GM12892 (cell line): ENCODE measurements at places on chromosomes 3 and 15.

GRCh38 chr3:13188181-13188779 lies 115.1 kb upstream of the IQSEC1 start:
- no peak for DNase-seq

DNA sequence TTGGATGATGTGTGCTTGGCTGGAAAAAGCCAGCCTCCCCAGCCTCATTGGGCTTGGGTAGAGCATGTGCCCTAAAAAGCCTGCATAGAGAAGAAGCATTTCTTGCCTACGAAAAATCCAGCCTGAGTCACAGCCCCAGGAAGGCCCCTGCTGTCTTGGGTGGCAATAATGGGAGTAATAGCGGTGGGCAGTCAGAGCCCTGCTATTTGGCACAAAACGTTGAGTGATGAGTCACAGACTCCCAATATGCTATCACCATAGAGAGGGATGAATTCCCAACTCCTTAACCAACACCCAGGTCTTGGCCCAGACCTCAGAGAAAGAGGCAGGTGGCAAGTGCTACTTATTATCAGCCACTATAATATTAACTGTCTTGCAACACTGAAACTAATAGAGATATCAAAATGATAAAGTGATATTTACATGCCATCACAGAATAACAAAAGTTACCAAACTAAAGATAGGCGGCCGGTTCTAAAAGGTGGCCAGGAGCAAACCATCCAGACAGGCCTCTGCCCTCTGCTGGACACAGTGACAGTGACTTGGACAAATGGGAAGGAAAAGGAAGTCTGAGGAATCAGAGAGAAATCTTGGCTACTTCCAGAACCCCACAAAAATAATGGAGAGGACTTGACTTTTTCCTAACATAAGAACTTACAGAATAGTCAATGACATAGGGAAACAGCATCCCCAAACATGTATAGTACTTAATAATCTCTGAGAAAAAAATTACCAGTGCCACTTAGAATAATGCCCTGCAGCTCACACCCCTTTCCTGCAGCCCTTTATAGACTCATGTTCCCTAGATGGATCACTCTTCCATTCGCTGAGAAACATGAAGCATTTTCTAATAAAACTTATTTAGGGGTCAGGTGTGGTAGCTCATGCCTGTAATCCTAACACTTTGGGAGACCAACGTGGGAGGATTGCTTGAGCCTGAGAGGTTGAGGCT lies 51.9 kb upstream of the MUC13 start:
- no peak for DNase-seq

DNA sequence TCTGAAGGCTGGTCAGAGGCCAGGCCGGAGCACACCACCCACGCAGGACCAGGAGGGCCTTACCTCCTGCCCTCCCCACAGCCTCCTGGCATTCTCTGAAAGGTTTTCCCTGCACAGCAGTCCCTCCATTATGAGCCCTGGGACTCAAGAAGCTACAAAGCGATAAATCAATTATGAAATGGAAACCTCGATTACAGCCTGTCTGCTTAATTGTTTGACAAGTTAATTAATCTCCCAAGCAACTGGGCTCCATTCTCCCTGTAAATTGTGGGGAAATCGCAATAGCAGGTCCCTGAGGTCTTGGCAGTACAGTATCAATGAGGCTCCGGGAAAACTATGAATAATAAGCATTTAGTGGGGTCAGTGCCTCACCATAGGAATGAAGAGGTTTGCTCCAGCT lies 683.5 kb downstream of the NTRK3 start:
- no peak for DNase-seq

GRCh38 chr3:119418641-119419040 lies 44.8 kb downstream of the TMEM39A start:
- DNase-seq, result no peak

DNA sequence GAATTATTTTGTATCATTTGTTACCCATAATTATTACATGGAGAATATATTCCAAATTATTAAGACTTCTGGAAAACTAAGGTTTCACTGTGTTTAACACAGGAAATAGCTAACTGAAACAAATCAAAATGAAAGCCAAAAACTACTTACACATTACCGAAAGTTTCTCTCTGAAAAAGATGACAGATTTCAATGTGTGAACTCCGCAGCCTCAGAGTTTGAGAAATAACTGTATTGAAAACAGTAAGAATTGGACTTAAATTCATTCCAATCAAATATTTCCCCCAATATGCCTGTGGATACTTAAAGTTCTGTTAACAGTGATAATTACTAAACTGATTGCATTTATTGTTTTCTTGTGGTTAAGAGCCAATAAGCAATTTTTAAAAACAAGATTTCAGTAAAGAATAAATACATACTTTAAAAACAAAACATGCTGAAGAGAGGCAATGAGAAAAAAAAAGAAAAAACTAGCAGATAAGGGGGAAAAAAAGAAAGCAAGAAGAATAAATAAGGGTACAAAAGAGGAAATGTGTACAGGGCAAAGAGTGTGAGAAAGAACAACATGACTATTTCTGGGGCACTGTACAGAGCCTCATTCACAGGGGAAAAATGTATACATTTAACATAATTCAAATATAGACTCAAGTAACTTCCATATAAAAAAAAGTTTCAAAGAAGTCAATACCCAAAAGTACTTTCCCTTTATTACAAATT lies 30.7 kb downstream of the DENND4A start:
- no peak for DNase-seq

DNA sequence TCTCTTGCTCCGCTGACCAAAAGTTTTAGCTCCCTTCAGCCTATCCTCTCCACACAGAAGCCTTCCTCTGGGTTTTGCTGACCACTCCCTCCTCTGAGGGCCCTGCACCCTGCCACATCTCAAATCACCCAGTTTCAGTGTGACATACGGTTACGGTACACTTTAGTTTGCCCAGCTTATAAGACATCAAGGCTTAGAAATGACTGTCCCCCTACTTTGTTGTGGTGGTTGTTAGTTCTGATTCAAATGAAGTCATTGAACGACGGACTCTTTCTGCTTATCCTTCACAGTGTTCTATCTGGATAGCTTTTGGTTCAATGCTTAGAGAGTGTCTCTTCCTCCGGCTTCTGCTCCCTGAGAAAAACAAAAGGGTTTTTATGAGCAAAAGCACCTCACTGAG lies 68.0 kb upstream of the NDUFB4 start:
- DNase-seq, result no peak

DNA sequence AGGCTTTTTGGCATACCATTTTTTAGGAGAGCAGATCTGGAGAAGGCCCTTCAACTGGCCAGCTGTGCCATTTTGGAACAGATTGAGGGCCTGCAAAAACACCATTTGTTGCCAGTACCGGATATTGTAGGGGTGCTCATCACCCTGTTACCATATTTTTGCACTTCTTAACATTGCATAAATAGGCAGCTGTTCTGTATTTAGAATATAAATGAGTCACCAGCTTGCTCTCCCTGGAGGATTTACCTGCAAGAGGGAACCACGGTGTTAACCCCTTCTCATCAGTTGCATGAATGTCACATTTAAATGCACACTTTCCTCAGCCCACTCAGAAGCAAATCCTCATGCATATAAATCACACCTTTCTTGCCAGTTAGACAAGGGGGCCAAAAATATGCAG lies 435.6 kb downstream of the ROBO2 start:
- no peak for DNase-seq

DNA sequence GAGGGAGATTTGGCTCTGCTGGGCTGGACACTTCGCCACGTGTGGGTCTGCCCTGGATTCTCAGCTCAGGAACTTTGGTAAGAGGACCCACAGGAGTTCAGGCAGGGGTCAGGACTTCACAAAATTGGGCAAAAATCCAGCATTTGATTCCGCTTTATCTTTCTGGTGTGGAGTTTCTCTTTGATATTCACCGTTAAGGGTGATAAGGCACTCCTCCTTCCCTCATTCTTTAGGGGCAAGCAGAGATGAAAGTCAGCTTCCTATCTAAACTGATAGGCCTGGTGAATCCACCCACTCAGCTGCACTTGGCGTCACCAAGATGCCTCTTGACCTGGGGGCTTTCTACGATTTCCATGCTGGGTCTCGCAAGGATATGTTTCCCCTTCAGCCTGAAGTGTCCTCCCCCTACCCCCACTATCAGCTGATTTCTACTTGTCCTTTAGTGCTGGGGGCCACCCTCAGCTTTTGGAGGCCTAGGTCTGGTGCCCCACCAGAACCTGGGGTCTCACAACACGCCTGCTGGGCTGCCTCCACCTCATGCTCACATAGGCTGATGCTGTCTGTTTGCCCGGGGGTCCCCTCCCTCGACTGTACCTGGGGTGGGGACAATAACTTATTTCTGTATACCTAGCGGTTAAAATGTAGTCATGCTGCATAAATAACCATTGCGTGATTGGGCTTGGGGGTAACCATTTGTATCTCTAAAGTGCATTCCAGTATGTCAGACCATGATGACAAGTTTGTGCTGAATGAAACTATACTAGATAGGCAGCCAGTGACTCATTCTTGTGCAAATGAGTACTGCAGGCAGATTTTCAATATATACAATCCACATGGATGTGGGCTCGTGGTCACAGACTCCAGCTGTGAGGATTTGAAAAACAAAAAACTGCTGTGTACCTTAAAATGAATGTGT lies 248.3 kb downstream of the ADAMTS17 start:
- no peak for DNase-seq

GRCh38 chr3:195251336-195252065 lies 19.5 kb downstream of the XXYLT1 start:
- no peak for DNase-seq

DNA sequence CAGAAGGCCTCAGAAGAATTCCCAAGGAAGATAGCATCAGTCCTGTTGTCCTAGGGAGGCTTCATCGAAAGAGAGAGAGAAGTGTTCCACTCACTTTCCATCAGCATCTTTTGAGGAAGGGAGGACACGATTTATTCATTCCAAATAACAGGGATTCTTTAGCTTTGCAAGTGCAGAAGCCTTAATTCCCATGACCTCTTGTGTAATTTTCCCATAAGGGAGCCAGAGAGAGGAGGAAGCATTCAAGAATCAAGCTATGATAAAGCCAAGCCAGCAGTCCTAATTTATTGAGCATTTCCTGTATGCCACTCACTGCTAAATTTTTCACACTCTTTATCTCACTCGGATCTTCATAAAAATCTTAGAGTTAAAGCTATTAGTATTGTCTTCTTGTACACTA lies 169.7 kb upstream of the MITF start:
- DNase-seq, result no peak

GRCh38 chr3:101117465-101117864 lies 124.2 kb upstream of the ABI3BP start:
- no peak for DNase-seq

- no peak for DNase-seq
Measured at GRCh38 chr3:146375219-146375618, 94.1 kb downstream of the PLSCR2 start.

DNA sequence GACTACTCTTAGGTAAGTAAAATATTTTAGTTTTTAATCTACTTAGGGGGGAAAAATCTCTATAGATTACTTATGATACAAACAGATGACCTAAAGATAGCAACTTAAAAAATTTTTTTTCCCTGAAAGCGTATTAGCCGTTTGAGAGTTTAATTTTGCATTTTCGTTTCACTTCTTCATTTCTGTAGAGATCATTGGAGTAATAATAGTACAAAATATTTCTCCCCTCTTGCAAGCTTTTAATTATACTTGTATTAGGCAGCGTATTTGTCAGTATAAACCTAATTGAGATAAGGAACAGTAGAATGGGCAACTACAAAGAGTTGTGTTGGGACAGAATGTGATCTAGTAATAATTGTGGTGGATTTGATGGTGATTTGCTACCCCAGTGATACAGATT lies 10.3 kb downstream of the SKIL start:
- no peak for DNase-seq

GRCh38 chr3:197518881-197519421 lies 36.8 kb downstream of the BDH1 start:
- no peak for DNase-seq

DNA sequence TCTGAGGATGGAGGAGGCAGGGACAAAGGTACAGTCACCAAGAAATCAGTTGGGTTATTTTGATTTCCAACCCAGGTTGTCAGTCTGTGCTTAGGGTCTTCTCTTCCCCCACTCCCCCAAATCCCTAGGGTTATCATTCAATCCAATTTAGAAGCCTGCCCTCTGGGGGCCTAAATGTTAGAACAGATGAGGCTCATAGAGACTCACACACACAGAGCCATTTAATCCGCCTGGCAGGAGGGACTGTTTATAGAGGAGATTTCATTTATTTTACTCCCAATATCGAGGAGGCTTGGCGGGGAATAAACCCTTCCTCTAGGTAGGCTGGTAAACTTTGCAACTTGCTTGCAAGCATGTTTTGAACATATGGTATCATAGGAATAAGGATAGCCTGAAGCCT lies 52.8 kb downstream of the RHCG start:
- no peak for DNase-seq

GRCh38 chr15:98866511-98866910 lies 141.1 kb downstream of the PGPEP1L start:
- no peak for DNase-seq

- DNase-seq, result no peak
Measured at GRCh38 chr3:176914764-176915163, 282.5 kb downstream of the TBL1XR1 start.

DNA sequence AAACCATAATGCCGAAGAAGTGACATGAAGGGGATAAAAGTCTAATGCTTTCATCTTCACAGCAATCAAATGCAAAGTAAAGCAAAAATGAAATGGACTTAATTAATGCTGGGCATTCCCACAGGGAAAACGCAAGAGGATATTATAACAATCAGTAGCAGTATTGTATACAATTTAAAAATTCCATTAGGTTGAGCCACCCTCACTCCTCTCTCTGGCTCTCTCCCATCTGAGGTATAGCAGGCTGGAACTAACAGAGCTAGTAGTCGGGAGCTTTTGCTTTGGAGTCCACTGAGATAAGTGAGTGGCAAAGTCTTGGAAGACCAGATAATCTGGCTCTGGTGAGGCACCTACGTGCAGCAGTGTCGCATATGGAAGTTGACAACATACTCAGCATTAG lies 33.9 kb downstream of the DET1 start:
- DNase-seq, result no peak

DNA sequence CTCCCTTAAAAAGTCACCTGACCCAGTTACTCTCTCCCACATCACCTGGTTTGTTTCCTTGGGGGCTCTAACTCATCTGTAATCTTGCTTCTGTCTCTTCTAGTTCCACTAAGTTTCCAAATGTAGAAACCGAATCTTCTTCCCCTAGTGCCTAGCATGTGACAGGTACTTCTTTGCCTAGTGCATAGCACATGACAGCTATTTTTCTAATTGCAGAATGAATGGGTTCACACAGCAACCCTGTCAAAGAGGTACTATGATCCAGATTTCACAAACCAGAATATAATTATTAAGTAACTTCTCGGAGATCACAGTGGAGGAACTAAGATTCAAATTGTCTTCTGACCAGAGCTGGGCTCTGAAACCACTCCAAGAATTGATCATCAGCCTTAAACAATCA lies 7.4 kb downstream of the DPH3 start:
- DNase-seq, result no peak

GRCh38 chr3:180188512-180189309 lies 152.0 kb upstream of the PEX5L start:
- DNase-seq, result no peak

GRCh38 chr15:78507831-78508160 lies 419 bp downstream of the HYKK start:
- DNase-seq, result no peak

GRCh38 chr3:126947429-126947828 lies 35.5 kb upstream of the PLXNA1 start:
- no peak for DNase-seq

GRCh38 chr15:81336568-81336967 lies 12.6 kb upstream of the STARD5 start:
- DNase-seq, result no peak

- DNase-seq, result no peak
Measured at GRCh38 chr3:62376906-62377877, 3.8 kb upstream of the FEZF2 start.
